GF-D8 (cell line): ENCODE measurements at places on chromosomes 2 and 18.

- no peak for DNase-seq
These were observed 1632.8 kb upstream of the CELF4 start for GRCh38 chr18:39198376-39198775.

DNA sequence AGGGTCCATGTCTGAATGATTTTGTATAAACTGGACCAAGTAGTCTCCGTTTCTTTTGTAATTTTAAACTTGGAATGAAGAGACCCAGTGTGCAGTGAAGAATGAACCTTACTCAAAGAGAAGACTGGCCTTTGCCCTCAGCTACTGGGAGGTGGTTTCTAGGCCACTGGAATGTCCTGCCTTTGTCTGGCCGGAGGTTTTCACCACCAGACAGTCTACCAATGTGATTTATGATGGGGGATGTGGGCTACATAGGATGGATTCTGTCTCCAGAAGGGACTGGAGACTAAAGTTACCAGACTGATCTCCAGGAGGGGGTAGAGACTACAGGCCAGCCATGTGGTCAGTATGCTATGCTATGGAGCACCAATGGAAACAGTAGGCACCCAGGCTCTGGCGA lies 42.8 kb upstream of the RAB31 start:
- DNase-seq: no peak

GRCh38 chr18:80196528-80197320 lies 50.6 kb downstream of the PARD6G start:
- DNase-seq: no peak

GRCh38 chr2:102880731-102881130 lies 118.9 kb downstream of the TMEM182 start:
- peak; percentile 23 for DNase-seq

DNA sequence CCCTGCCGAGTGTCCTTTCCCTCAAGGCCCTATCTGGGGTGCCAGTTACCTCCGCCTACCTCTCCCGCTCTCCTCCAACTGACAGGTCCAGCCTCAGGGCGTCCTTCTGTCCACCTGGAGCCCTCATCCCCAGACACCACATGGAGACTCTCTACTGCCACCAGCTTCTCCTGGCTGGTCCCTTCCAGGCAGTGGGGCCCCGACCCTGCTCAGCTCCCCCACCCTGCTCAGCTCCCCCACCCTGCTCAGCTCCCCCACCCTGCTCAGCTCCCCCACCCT lies 74.0 kb upstream of the ODC1 start:
- DNase-seq: no peak

GRCh38 chr2:17800693-17801458 lies 15.4 kb upstream of the MSGN1 start:
- no peak for DNase-seq
